ENCODE measurements at places on chromosomes 3 and 15.

- no peak for DNase-seq
Measured at GRCh38 chr3:168152149-168152548, 56.4 kb upstream of the GOLIM4 start.

DNA sequence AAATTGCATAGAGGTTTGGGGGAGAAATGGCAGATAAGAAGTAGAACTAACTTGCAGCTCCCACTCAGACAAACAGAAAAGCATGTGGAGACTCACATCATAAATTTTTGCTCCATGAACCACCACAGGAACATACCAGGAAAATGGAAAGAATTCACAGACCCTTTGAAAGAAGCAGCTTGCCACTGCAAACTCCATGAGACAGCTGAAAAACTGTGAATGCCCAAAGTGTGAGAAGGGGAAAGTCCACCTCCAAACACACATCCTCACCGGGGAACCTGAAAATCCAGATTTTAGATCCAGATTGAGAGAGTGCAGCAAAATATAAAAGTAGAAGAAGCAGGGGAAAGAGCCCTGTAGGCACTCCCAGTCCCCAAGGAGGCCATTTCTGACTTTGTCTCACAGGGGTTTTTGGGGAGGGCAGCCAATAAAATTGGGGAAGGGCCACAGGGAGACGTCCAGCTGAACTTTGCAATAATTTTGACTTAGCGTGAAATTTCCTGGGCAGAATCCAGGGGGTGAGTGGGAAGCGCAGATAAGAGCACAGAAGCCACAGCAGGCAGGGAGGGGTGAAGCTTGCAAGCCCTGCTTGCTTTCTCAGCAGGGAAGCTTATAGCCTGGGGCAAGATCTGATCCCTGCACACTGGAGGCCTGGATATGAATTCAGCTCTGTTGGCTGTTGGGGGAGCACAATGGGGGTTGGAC lies 183.4 kb upstream of the UBE2E2 start:
- no peak for DNase-seq

DNA sequence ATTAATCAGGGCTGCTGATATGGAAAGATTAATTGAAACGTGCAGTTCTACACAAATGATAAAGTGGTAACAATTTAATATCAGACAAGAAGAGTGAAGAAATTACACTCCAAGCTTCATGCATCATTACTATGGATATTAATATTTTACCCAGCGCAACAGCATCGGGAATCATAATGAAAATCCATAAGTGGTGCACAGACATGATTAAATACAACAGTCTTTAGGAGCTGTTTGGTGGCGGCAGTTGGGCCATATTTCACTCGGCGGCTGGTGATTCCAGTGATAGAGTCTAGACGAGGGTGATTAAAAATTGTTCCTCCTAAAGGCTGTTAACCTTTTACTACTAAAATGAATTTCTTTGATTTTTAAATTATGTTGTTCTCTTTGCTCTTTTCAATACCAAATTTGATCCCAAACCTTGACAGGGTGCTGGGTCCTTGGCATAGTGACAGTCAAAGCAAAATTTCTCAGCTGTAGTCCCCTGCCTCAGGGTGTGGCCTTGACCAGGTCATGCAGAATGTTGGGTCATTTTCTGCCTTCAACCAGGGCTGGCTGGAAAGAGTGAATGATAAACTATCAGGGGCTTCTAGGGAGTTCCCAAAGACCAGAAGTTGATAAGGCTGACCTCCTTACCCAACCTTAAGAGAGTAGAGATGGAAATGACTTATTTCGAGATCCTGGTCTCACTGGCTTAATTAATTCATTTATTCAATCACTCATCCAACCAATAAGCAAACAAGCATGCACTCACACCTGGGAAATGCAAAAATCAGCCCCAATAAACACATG lies 392.0 kb downstream of the IL20RB start:
- DNase-seq, result no peak

DNA sequence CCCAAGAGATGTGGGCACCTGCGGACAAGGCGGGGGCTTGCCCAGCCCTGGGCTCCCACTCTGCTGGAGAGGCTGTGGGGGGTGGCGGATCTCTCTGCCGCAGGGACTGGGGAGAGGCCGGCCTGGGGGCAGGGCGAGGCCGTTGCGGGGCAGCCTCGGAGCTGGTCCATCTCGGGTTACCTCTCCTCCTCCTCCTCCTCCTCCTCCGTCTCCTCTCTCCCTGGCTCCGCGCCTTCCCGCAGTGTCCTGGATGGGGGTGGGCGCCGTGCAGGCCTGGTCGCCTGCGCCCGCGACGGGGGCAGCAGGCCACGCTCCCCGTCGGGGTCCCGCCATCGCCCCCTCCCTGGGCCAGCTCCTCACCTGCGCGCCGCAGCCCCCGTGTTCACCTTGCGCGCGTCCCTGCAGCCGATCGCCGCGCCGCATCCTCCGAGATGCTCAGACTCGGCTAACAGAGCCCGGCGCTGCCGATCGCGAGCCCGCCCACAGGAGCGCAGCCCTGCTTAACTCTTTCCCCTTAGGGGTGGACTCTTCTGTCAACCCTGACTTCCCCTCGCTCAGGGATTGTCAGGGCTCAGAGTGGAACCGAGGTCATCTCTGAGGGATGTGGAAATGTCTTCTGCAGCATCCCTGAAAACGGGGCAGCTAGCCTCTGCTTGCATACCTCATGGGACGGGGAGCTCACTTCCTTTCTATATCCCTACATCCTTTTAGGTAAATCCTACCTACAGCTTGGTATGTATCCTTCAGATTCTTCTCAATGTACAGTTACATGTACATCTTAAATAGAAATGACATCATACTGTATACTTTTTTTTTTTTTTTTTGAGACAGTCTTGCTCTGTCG lies at the start of gene PRRT3:
Gene PRRT3, minus strand, starts transcription at position 447 of the 844 bp plus-strand sequence. CDS start 2,293 bp downstream, outside the sequence.
- no peak for DNase-seq

- no peak for DNase-seq
Measured at GRCh38 chr3:131582438-131582837, 79.7 kb upstream of the MRPL3 start.

GRCh38 chr3:195094191-195094921 lies 176.6 kb downstream of the XXYLT1 start:
- no peak for DNase-seq

GRCh38 chr3:33889394-33890039 lies 91.1 kb downstream of the PDCD6IP start:
- DNase-seq, result no peak

- no peak for DNase-seq
Measured at GRCh38 chr15:53979051-53979788, 979 bp downstream of the UNC13C start.

- no peak for DNase-seq
Measured at GRCh38 chr15:77196381-77196780, 125.5 kb upstream of the TSPAN3 start.

GRCh38 chr3:40566694-40567093 lies 41.9 kb downstream of the ZNF621 start:
- DNase-seq, result no peak

DNA sequence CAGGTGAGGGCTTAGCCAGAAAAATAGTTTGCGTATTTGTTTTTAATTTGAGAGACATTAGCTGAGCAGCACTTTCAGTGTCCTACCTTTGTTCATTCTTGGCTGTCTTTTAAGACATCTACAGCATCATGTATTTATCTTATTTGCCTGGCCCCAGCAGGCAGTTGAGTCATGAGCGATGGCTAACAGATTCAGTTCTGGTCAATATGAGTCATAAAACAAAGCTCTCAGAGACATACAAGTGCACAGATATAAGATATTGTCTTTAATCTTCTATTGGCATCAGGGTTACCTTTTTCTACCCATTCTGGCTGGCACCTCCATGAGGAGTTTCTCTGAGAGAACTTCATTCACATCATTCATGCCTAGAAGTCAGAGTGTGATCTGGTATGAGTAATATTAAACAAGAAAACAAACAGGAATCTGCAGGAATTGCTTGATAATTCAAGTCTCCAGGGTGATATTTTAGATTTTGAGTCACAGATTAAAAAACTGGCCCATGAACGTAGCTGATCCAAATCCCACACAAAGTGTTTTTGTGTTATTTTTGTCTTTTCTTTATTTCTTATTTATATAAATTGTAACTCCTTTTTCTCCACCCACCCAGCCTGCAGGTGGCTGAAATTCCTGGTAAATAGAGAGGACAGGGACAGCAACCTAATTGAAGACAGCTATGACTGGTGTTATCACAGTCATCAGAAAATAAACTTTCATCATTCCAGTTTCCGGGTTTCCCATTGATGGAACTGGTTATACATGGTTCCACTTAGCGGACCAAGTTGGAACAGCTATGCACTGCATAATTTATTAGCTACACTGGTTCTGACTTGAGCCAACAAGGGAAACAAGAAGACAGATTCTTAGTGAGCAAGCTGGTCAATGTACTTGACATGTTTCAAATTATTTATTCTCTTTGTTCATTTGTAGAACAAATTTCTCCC lies 47.3 kb downstream of the PLSCR2 start:
- peak; percentile 45 for DNase-seq

DNA sequence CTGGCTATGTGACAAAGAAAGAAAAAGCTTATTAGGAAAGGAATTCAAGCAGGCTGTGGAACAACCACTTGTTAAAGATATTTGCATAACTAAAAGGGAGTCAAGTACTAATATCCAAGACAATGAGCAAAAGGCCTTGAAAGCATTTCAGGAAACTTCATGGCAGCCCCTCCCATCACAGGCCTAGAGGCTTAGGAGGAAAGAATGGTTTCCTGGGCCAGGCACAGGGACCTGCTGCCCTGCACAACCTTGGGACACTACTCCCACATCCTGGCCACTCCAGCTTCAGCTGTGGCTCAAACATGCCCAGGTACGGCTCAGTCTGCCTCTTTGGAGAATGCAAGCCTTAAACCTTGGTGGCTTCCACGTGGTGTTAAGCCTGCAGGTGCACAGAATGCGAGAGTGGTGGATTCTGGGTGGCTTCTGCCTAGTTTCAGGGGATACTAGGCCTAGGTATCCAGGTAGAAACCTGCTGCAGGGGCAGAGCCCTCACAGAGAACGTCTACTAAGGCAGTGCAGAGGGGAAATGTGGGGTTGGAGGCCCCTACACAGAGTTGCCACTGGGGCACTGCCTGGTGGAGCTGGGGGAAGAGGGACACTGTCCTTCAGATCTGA lies 121.6 kb downstream of the OPA1 start:
- DNase-seq, result no peak

DNA sequence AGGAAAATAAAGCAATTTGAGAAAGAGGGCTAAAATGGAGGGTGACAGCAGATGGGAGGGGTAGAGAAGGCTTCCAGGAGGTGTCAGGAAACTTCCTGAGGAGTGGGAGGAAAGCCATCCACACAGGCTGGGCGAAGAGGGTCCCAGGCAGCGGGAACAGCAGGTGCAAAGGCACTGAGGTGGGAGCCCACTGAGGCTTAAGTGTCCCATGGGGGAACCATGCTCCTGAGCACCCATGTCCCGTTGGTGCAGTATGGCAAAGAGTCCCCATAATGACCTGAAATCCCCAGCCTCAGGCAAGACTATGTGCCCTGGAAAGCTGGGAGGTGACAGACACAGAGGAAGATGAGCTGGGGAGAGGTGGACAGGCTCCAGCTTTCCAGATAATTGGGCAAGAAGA lies 30.0 kb downstream of the CFAP100 start:
- DNase-seq, result no peak

DNA sequence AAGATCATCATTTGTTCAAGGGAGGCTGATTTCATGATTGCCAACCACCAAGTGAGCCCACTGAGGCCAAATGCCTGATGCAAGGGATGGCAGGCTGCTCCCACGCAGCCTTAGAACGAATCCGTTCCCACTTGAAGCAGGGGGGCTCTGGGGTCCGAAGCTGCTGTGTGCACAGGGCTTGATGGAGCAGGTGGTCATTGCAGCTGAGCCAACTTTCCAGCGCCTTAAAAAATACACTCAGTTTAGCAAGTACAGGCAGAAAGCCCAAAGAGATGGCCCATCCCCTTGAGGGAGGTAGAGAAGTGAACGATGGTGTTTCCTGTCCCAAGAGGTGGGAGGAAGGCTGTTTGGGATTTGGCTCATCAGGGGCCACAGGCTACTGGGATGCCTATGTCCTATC lies 16.7 kb downstream of the LIMD1 start:
- DNase-seq, result no peak

GRCh38 chr3:53725387-53725995 lies 120.7 kb downstream of the CHDH start:
- DNase-seq, result no peak

GRCh38 chr15:44144184-44144583 lies 50.9 kb downstream of the FRMD5 start:
- DNase-seq, result no peak

DNA sequence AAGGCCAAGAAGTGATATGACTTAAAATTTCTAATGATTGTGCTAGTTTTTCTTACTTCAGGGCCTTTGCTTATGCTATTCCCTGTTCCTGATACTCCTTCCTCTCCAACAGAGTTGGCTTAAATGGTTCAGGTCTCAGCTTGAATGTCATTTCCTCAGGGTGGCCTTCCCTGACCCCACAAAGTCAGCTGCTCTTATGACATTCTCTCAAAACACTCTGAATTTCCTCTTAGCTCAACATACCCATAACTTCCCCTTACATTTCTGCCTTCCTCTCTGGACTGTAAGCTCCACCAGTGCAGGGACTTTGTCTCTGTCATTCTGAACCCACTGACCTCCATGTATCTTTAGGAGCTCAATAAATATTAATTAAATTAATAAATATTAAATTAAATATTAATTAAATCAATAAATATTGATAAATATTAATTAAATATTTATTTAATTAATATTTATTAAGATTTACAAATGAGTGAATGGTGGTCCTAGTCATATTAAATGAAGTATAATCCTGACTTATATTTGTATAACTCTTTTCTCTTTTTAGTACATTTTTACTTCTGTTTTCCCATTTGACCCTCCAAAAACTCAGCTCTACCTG lies 17.9 kb upstream of the TMCC1 start:
- no peak for DNase-seq

DNA sequence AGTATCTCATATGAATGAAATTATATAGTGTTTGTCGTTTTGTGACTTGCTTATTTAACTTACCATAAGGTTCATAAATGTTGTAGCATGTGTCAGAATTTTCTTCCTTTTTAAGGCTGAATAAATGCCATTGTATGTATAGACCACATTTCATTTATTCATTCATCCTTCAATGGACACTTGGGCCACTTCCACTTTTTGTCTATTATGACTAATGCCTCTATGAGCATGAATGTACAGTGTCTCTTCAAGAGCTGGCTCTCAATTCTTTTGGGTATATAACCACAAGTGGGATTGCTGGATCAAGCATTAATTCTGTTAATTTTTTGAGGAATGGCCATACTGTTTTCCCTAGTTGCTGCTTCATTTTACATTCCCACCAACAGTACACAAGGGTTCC lies 156.1 kb downstream of the VPS8 start:
- DNase-seq, result no peak

GRCh38 chr15:48856942-48857341 lies 21.0 kb upstream of the EID1 start:
- peak; percentile 23 for DNase-seq

DNA sequence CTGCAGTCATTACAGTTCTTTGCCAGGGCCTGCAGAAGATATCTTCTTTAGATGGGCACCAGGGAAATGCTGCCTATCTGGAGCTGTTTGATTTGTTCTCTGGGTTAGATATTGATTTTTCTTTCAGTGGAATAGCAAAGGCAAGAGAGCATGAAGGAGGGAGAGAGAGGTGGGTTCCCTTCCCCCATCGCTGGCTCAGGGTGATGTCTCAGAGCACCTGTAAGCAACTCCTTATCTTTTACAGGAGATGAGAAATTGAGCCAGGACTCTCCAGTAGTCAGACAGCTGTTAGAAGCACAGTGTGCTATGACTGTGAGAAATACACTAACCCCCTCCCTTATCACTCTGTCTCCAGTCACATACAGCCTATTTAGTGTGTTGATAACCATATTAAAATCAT lies 89.3 kb upstream of the SLC24A5 start:
- no peak for DNase-seq

Data from HFFc6 (cell line).